ENCODE measurements at places on chromosomes 12 and 14.

DNA sequence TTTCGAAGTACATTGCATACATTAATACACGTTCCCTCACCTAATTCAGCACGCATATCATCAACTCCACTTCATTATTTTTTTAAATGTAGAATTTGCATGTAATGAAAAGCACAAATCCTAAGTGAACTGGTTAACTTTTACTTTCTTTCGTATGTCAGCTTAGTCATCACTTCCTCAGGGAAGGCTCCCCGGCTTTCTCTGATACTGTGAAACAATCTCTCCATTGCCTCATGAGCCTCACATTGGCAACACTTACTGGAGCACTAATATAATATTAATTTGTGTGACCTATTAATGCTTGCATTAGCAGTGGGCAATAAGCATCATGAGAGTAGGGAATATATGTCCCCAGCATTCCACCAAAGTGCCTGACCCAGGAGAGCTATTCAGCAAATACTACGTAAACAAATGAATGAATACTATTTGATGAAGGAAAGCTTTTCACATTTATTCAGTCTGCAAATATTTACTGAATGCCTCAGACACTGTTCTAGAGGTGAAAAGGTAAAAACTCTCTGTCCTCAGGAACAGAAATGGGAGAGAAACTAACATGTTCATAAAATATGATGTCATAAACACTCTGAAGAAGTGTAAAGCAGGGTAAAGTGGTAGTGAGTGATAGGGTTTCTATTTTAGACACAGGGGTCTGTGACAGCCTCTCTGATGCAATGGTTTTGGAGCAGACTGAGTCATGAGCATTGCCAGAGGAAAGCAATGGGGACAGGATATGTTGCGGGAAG, 327.5 kb upstream of the DIO2 start:
- DNase-seq = no peak

DNA sequence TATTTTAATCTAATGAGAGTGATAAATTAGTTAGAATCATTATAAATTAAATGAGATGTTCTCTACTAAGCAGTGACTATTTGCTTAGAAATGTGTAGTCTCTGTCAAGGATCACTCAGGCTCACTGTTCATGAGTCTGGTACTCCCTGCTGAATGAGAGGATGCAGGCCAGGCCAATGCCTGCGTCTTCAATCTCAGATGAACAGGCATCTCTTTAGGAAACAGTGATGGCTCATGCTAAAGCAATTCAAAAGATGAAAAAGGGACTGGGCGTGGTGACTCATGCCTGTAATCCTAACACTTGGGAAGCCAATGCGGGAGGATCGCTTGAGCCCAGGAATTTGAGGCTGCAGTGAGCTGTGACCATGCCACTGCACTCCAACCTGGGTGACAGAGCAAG, 106.8 kb downstream of the ZFC3H1 start:
- peak; percentile 65 for DNase-seq

DNA sequence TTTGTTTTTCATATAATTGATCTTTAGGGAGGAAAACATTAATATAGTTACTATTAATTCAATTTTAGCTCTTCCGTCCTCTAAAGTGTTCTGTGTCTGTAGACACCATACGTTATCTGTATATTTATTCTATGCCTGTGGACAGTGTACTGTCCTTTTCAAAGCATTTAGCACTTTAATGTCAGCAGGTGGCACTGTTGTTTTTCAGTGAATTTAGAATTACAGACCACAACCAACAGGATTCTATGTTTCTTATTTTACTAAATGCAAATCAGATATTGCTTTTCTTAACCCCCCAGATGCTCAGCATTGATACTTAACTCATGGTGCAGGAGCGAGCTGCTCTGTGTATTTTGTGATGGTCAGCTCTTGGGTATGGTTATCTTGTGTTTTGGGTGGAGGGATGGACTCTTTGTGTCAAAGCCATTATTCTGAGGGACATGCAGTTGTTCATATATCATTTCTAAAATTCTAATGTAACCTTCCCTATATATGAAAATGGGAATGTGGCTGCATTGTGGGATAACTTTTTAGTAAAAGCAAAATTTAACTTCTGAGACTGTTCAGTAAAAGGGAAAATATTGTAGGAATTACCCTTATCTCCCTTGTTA, 65.2 kb downstream of the PAPOLA start:
- peak; percentile 60 for DNase-seq

GRCh38 chr12:68771223-68771925, 25.4 kb downstream of the SLC35E3 start:
- no peak for DNase-seq

DNA sequence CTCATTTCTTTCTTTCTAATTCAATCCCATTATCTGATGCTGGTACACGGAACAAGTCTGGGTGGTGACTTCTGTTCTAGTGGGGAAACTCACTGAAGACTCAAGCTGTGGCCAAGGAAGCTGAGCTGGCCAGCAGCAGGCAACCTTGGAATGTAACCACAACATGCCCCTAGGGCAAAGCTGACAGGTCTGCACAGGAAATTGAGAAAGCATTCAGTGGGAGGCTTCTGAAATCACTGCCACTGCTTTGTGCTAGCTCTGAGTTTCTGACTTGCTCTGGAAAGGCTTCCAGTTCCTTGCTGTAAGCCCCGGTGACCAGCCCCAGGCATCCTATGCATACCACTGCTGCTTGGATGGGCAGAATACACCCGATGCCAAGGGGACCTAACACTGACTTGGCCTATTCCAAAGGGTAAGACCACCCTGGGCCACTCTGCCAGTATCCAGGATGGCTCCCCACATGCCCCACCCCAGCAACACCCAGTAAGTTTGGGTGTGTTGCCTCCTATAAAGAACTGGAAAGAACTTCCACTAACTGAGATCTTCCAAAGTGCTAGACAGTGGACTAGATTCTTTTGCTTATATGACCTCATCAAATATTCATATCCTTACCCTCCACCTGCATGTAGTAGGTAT, 84.5 kb upstream of the CDKN3 start:
- peak; percentile 95 for DNase-seq

- no peak for DNase-seq
Observed at GRCh38 chr12:123242116-123242904, 9.1 kb downstream of the MTRFR start.

DNA sequence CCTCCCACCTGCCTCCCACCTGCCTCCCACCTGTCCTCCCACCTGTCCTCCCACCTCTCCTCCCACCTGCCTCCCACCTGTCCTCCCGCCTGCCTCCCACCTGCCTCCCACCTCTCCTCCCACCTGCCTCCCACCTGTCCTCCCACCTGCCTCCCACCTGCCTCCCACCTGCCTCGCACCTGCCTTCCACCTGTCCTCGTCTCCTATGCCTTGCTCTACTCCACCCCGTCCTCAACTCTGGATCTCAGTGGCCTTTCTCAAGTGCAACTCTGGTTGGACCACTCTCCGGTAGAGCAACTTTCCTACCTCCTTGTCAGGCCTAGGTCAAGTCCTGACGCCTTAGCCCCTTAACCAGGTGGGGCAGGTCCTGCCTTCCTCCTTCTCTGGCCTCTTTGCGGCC, 29.3 kb upstream of the PEX5 start:
- DNase-seq = no peak

DNA sequence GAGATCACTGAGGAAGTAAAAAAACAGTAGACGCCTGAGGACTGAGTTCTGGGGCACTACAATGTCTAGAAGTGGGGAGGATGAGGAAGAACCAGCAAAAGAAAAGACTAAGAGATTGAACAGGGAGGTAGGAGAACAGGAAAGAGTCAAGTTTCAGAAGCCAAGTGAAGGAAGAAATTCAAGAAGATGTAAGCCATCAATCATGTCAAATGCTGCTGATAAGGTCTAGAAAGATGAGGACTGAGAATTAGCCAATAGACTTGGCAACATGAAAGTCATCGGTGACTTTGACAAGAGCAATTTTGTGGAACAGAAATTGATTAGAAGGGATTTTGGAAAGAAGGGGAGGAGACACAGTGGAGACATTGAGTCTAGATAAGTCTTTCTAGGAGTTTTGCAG, 54.8 kb upstream of the CRY1 start:
- DNase-seq = no peak

DNA sequence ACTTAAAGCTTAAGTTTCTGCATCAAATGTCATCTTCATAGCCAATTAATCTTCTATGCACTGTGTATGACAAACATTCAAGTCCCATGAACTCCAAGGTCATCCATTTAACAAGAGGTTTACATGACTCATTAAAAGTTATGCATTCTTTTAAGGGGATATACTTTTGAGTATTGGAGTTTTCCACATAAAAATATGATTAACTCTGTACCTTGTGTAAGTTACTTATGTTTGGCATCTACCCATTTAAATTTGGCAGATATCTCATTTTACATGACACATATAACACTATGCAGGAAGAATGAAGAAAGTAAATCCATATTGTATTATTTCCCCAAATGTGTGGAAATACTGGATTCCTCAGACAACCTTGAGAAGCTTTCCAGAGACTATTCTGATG, 240.2 kb downstream of the PAX9 start:
- peak; percentile 46 for DNase-seq

- DNase-seq = no peak
Observed at GRCh38 chr12:1859643-1860042, 39.3 kb downstream of the LRTM2 start.

DNA sequence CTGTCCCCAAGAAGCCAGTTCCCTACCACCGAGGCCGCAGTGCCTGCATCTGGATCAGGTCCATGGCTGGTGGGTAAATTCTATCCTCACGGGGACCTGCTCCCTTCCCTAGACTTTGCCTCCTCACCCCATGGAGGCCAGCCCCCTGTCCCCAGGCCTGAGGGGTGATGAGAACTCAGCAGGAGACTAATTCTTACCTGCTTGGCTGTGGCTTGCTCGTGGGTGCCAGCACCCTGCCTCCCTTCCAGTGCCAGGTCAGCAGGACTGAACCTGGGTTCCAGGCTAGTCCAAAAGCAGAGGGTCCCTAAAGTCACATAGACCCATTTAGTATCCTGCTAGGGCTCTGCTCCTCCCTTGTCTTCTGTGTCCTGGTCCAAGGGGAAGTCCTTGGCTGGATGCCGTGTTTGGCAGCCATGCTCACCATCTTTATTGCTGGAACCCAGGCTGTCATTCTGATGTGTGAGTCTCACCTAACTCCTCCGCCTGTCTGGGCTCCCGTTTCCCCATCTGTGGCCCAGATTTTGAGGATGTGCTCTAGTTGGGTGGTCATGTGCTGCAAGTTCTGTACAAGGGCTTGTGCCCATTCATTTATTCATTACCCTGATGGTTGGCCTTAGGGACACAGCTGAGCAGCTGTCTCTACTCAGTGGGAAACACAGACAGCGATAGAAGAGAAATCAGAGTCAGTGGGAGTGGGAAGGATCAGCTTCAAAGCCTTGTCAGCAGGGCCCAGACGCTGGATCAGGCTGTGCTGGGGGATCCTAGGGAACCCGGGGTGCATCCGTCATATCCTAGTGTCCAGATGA, 949 bp downstream of the PLBD2 start:
- DNase-seq = peak; percentile 43

DNA sequence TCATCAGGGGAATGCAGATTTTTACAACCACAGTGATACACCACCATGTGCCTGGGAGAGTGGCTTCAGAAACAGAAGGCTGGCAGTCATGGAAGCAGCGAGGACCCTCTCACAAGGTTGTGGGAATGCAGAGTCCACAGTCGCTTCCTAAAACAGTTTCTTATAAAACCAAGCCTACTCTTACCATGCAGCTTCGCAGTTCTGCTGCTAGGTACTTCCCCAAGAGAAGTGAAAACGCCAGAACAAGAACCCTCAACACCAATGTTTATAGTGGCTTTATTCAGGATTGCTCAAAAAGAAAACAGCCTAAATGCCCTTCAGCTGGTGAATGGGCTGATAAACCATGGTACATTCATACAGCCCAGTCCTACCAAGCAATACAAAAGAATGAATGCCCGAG, 87.2 kb downstream of the DDX51 start:
- no peak for DNase-seq

DNA sequence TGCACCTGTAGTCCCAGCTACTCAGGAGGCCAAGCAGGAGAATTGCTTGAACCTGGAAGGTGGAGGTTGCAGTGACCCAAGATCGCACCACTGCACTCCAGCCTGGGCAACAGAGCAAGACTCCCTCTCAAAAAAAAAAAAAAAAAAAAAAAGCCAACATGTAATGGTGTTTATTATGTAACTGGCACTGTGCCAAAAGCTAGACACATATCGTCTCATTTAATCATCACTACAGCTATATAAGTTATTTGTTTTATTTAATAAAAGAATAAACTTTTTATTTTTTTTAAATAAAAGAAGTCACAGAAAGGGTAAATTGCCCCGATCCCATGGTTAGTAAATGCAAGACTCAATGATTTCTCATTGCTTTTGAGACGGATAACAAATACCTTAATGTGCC, 76.9 kb downstream of the PTCSC3 start:
- DNase-seq = no peak

DNA sequence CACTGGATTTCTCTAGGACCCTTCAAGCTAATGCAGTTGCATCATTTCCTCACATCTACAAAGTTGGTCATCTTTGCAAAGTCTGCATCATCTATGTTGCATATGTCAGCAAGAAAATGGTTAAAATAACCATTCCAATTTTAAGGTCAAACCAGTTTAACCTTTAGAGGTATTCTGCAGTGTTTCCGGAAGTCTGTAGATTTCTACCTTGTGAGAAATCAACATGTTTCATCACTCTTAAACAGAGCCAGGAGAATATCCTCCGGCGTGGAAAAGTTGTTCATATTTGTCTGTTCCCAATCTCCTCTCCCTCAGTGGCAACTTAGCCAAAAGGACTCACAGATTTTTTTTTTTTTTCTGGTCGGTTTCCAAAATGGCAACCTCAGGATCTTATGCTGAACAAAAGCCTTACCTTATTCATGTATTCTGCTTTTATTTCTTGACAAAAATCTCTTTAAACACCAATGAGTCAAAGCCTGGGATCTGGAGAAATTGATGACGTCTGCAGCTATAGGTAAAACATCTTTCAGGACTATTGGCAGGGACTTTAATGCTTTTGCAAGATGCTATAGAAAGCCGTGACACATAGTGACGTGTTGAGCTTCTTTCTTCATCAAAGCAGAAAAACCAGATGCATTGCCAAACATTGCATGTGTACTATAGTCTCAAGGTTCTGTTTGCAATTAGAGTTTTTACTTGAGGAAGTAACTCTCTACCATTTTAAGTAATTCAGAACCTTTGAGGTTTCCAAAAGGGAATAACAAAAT, 16.0 kb upstream of the CDK17 start:
- DNase-seq = peak; percentile 84

GRCh38 chr12:103698752-103699560, 111.9 kb downstream of the STAB2 start:
- DNase-seq = peak; percentile 10

DNA sequence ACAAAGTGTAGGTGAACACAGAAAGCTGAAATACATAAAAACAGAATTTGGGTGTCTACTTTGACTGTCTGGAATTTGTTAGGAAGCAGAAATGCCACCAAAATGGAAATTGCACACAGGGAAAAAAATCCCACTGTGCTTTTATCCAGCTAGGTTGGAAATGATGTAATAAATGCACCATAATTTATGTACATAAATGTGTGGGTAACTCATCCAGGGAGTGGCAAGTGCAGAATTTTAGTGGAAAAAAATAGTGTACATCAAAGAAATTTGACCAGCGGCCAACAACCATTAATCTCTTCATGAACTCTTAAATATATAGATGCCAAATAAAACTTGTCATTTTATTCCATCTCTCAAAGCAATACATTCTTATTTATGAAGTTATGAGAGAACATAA, 105.6 kb downstream of the LLPH start:
- no peak for DNase-seq

All from cardiac fibroblast (primary cell).